ENCODE measurements at places on chromosomes 11 and 22.

DNA sequence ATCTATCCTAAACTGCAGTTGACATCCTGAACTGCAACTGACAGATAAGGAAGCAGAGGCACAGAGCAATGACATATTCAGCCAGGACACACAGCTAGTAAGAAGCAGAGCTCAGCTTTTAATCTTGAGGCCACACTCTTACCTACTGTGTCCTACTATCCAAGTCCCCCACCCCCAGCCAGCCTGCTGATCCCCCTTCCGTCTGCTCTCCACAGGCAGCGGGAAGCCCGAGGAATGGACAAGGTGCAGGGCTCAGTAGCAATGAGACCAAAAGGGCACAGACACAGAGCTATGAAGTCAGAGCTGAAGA is 4.3 kb downstream of the POLR3H start:
- DNase-seq: no peak

- no peak for DNase-seq
These were observed 4.1 kb upstream of the STT3A start for GRCh38 chr11:125588505-125588904.

DNA sequence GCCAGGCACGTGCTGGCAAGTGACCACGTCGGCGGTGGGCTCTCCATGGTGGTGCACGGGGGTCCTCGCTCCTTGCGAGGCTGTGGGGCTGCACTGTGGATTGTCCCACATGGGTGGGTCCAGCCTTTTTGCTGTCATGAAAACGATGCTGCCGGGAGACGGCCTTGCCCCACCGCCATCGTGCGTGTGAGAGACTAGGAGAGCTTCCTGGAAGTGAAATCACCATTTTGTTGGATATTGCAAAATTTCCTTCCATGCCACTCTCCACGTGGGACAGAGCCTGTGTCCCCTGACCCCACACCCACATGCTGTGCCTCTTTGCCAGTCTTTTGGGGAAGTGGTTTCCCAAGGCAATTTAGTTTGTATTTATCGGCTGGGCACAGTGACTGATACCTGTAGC is 18.2 kb upstream of the GRAMD4 start:
- no peak for DNase-seq

DNA sequence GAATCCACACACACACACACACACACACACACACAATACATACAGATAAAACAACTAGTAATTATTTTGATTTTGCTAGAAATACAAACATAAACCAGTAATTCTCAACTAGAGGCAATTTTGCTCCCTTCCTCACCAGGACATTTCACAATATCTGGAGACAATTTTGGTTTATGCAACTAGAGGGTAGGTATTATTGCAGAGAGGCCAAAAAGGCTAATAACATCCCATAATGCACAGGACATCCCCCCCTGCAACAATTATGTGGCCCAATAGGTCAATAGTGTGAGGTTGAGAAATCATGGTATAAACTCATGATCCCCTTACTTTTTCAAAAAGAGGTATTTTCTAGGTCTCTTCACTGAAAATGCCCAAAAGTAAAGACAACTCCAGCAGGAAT is 29.0 kb downstream of the PGR start:
- DNase-seq: no peak

DNA sequence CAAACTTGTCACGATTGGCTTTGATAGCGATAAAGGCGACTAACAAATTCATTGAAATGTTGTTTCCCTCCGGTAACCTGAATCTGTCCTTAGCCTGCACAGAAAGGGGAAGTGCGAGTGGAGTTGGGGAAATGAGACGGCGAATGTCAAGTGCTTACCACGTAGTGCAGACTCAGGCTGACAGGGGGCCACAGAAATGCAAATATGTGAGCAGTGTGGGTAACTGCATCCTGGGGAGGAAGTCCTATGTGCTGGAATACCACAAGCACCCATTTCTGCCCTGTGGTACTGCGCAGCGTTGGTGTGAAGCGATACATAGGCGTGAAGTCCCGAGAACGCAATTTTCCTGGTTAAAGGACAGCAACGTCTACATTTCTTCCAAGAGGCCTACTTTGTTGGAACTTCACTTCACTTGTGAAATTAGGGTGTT is 869 bp upstream of the EIF4ENIF1 start:
- peak; percentile 22 for DNase-seq

- no peak for DNase-seq
These were observed 59.8 kb downstream of the LUZP2 start for GRCh38 chr11:24556693-24557092.

DNA sequence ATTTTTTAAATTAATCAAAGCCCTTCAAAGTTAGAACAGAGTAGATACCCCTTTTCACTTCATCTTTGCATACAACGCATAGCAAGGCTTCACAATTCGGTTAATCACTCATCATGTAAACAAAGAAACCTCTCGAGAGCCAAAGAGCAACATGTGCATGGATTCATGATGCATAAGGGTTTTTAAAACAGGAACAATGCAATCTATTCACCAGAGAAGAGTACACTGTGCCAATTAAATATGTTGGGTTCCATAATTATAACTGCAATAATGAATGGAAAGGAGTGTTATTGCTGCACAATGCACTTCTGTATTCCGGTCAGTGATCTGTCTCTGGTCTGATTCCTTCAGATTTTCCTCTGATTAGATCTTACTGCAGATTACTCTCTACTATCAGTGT is 45.3 kb downstream of the CADM1 start:
- no peak for DNase-seq

- no peak for DNase-seq
These were observed 3.4 kb downstream of the WEE1 start for GRCh38 chr11:9576701-9577381.

- no peak for DNase-seq
These were observed 6.8 kb downstream of the C11orf21 start for GRCh38 chr11:2294926-2295290.

GRCh38 chr11:1121331-1121812 is 36.4 kb upstream of the MUC5AC start:
- no peak for DNase-seq

DNA sequence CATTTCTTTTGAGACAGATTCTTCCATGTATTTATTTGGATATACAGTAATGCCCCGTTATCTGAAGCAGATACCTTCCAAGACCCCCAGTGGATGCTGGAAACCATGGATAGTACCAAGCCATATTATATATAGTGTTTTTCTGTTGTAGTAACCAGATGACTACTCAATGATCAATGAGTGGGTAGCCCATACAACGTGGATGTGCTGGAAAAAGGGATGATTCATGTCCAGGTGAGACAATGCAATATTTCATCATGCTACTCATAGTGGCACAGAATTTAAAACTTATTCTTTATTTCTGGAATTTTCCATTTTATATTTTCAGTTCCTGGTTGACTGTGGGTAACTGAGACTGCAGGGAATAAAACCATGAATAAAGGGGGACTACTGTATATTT is 427.5 kb downstream of the METTL15 start:
- no peak for DNase-seq

- no peak for DNase-seq
These were observed 2.5 kb downstream of the MPPED2 start for GRCh38 chr11:30583476-30584280.

DNA sequence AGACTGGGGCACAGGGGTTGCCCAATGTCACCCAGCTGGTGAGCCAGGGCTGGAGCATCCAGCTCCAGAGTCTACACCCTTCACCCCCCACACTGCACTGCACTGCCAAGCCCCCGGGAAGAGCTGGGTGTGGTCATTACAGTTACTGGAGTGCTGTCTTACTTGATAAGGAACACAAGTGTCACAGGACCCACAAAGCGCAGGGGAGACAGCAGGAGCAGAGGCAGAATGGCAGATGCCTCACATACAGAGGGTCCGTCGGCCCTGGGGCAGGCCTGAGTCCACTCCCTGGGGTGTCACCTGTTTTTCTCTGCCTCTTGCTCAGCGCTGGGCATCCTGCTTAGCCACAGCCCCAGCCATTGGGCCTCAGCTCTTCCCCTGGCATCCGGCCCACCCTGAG is 7.7 kb downstream of the IL2RB start:
- no peak for DNase-seq

DNA sequence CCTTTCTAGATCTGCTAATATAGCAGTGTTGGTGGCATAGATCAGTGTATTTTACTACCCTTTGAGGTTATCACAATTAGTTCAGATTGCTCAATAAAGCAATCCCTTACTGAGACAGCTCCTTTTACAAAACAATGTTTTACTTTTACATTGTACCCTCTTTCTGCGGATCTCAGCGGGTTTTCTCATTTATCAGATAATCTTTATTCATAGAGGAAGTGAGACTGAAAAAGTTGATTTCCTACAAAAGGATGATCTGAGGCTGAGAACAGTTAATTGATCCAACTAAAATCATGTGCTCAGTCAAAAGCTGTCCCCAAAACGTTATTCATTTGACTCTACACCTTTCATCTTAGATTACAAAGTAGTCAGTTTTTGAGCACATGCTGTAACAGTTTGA is 2319.9 kb downstream of the LRRC4C start:
- no peak for DNase-seq

DNA sequence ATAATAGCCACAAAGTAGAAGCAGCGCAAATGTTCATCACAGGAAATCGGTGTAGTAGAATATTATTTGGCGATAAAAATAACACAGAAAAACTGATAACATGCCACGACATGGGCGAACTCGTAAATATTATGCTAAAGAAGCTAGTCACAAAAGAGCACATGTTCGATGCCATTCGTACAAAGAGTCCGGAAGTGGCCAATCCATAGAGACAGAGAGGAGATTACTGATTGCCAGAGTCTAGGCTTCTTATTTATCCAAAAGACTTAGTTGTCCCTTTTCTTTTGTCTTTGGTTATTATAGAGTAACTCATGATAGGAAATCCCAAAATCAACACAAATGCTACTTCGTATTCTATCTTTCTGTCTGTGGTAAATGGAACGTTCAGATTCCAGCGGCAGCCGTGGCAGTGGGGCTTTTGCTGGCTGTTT is 56.5 kb downstream of the MED15 start:
- DNase-seq: no peak

DNA sequence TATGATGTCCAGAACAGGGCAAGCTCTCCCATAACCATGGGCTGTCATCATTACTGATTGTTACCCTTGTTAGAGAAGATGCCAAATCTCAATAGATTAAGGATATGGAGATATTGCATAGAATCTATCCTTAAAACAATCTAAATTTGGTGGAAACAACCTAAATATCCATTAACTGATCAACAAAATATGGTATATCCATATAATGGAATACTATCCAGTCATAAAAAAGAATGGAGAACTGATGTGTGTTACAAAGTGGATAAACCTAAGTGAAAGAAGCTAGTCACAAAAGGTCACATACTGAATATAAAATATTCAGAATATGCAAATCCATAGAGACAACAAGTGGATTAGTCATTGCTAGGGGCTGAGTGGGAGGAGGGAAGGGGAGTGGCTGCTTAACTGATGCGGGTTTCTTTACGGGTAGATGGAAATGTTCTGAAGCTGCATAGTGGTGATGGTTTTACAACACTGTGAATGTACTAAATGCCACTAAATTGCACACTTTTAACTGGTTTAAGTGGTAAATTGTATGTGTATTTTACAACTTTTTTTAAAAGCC is 36.1 kb upstream of the SMCO4 start:
- DNase-seq: no peak

- no peak for DNase-seq
These were observed 76.6 kb downstream of the ST3GAL4 start for GRCh38 chr11:126432065-126432461.

DNA sequence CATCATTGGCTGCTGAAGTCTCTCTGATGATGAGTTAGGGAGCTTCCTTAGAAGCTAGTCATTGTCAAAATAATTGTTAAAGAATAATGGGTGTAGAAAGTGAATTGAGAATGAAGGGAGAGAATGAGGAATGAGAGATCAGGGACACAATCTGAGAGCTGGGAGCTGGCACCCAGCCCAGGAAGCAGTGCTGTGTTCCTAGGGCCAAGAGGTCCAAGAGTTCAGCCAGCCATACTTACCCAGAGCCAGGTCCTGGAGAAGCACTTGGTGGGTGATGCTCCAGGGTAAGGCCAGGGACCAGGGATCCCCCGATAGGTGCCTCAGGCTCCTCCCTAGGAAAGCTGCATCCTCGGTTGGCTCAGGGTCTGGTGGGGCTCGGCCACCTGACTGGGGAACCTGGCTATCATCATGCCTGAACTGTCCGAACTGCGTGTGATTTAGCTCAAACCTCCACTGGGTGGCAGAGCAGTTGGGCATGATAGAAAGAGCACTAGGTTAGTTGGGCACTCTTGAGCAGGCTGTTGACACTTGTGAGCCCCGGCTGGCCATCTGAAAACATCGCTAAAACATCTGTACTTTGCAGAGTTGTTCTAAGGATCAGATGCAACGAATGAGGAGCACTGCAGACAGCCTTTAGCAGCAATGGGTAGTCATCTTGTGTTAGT is 123.9 kb upstream of the NCAM1 start:
- no peak for DNase-seq

DNA sequence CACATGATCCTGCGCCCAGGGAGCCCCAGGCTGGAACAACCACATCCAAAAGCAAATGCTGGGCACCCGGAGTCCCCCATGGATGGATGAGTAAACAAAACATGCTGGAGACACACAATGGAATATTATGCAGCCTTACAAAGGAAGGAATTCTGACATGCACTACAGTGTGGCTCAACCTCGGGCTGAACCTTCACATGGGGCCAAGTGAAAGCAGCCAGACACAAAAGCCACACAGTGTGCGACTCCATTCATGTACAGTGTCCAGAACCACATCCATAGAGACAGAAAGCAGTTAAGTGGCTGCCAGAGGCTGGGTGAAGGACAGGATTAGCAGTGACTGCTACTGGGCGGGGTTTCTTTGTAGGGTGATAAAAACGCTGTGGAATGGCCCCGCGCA is 10.1 kb downstream of the POLR3H start:
- no peak for DNase-seq

DNA sequence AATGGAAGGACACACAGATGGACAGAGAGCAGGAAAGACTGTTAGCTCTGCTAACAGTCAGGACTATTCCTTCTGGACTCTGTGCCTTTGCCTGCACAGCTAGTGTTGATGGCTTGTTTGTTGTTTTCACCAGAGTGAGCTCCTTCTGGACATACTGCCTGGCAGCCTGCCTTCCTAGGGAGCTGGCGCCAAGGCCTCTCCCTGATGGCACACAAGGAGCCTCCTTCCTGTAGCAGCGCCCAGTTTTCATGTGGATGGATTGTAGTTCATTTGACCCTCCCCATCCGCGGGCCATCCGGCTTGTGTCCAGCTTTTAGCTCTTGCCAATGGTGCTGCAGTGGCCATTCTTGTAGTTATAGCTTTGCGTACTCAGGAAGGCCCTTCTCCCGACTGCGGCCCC is 16.6 kb upstream of the BCR start:
- no peak for DNase-seq

DNA sequence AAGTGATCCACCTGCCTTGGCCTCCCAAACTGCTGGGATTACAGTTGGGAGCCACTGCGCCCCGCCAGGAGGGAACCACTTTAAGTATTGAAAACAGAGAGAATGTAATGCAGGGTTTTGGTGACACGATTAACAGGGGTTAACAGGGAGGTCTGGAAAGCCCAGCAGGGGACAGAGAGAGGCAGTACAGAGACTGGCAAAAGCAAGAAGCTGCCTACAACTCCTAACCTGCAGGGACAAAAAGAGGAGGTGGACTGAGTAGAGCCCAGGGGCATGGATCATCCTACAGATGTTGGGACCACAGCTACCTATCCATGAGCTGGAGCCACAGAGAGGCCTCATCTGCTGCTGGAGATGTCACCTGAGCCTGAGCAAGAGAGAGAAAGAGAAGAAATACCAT is 1.7 kb upstream of the SPINDOC start:
- DNase-seq: no peak

- no peak for DNase-seq
These were observed 82.7 kb upstream of the LINC01488 start for GRCh38 chr11:69398529-69399492.

GRCh38 chr22:24040946-24041345 is 29.8 kb downstream of the CABIN1 start:
- no peak for DNase-seq

- DNase-seq: no peak
These were observed 28.5 kb downstream of the ADORA2A start for GRCh38 chr22:24455751-24456426.
